ENCODE measurements at places on chromosomes 1 and 21.

DNA sequence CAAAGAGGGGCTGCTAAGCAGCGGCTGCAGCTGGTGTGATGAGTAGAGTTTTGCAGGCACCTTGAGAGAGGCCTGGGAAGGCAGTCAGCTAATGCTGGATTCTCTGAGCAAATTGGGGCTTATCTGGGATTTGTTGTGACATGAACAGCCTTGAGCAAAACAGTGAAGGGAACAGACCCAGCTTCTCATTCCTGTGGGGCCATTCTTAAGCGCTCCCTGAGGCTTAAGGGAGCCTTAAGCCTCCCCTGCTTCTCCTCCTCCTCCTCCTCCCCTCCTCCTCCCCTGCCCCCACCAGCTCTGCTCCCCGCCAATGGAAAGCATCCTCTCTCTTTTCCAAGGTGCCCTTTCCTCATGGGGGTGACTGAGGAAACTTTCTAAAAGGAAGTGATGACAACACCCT, 21.3 kb downstream of the HMGCS2 start:
- DNase-seq = no peak

DNA sequence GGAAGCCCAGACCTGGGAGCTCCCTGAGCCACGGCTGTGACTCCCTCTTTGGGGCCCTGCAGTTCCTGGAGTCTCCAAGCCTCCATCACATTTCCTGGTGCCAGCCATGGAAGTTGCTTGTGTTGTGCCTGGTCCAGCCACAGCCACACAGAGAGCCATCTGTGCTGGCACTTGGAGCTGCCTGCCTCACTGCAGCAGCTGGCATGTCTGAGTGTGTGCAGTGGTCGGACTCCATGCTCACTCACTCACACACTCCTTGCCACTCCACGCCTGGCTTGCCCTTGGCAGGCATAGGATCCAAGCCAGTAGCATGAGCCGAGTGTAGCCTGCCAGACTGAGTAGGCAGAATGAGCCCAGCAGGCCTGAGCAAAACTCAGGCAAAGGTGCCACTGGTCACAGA, 516.3 kb upstream of the BEND5 start:
- no peak for DNase-seq

DNA sequence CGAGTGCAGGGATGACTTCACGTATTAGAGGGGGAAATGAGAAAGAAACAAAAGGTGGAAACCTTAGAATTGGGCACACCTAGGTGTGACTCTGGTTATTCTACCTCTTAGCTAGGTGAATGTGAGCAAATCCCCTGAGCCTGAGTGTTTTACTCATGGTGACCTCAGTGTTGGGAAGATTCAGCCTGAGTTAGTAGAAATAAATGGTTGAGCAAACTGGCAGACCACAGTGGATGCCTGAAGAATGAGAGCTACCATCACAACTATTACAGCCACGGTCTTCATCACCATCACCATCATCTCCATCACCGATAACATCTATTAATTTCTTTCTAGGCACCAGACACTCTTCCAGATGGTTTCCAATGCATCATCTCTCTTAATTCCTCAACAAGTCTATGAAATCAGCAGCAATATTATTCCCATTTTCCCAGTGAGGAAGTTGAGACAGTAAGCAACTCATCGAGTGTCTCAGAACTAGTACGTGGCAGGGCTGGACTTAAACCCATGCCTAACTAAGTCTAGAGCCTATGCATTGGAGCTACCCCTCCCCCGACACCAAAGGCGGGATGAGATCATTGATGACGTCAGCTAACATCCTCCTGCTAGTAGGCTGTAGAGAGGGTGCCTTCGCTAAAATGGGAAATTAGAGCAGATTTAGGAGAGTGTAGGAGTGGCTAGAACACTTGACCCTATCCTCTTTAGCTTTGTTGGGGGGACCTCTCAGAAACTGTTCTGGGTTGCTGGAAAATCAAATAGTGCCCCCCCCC, 7.9 kb upstream of the KAZN start:
- DNase-seq = no peak

DNA sequence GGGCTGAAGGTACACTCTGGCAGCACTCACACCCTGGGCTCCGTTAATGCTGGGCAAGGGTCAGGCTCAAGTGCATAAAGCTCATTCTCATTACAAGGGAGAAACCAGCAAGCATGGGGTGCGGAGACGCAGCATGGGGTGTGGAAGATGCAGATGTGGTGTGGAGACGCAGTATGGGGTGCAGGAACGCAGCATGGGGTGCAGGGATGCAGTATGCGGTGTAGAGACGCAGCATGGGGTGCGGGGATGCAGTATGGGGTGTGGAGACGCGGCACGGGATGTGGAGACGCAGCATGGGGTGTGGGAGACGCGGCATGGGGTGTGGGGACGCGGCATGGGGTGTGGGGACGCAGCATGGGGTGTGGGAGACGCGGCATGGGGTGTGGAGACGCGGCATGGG, 390.7 kb downstream of the NPHP4 start:
- DNase-seq = no peak

GRCh38 chr1:15299806-15300205, 52.8 kb downstream of the FHAD1 start:
- DNase-seq = no peak

DNA sequence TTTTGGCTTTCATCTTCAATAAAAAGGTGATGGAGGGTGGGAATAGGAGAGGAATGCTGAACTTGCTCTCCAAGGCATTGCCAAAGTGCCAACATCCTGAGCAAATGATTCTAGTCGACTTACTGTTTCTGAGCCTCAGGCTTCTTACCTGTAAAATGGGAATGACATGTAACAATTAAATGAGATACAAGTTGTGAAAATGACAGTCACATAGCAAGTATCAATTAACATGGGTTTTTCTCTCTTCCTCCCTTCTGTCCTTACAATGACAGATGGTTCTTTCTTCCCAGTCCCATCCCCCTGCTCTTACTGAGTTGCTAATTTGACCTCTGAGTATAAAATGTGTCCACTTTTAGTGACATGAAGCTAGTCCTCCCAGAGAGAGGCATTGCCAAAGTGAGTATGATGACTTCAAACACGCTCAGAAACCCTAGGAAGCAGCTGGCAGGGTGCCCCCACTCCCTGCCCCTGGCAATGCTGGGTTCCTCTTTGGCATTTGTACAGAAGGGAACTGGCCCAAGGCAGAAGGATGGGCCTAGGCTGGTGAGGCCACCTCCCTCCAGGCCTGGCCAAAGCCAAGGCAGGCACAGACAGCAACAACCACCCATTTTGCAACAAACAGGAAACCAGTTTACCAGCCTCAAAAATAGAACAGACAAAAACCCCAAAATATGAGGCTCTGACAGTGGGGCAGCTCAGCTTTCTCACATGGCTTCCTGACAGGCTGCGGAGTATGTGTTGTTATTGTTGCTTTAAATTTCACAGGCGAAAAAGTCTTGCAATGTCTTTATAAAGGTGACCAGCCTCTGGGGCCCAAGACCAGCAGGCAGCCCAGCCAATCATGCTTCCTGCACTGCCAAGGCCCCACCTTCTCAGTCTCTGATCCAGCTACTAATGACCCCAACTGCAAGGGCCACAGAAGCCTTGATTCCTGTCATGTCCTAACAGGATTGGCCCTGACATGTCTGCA, 115.9 kb downstream of the HIVEP3 start:
- no peak for DNase-seq

DNA sequence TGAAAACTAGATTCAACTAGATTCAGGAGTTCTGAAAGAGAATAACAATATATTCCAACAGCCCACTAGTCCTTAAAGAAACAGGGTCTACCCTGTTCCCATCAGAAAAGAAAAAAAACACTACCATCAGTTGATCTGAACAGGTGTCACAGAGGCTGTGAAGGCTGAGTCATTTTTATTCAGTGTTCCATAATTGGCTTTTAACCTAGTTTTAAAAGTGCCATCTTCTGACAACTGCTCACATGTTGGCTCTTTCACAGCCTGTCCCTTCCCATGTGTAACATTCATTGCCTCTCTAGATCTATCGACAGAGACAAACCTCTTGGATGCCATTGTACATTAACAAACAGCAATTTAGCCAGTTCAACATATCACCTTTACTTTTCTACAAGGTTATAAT, 243.7 kb downstream of the TBX15 start:
- no peak for DNase-seq

DNA sequence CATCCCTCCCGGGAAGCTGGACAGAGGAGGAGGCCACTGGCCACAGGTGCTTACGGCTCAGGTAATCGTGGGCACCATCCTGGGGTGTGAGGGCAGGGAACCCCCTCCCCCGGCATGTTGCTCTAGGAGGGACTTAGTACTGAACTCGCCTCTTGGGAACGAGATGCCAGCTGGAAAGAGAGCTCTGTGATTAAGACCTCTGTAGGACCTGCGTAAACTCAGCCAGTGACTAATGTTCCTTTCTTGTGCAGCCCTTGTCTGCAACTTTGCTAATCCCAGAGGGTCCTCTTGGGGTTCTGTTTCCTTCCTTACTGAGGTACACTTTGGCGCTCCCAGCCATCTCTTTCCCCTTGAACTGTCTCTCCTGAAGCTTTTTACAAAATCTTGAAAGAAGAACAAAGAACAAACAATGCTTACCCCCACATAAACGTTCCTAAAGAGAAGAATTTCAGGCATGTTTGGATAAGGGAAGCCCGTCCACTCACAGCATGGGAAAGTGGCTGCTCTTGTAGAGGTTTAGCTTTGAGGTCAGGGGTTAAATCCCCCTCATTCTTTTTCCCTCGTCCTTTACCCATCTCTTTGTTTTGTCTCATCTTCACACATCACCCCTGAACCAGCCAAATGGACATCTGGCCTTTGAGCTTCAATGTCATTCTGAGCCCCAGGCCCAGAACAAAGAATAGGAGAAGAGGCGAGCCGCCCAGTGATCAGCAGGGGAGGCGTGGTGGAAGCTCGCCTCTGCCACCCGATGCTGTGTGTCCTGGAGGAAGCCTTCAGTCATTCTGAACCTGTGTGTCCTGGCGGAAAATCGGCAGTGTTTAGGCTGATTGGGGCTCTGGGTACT, 37.4 kb downstream of the CITED4 start:
- DNase-seq = no peak

GRCh38 chr1:81542196-81542595, 258.5 kb upstream of the ADGRL2 start:
- no peak for DNase-seq

GRCh38 chr21:46500224-46500861, 41.7 kb downstream of the DIP2A start:
- DNase-seq = no peak

- no peak for DNase-seq
Measured at GRCh38 chr1:117060441-117061317, 553 bp downstream of the TTF2 start.

GRCh38 chr1:167555971-167556714, 2.6 kb upstream of the CREG1 start:
- DNase-seq = peak; percentile 77

GRCh38 chr21:17195976-17196375, 316.9 kb upstream of the CXADR start:
- DNase-seq = no peak

DNA sequence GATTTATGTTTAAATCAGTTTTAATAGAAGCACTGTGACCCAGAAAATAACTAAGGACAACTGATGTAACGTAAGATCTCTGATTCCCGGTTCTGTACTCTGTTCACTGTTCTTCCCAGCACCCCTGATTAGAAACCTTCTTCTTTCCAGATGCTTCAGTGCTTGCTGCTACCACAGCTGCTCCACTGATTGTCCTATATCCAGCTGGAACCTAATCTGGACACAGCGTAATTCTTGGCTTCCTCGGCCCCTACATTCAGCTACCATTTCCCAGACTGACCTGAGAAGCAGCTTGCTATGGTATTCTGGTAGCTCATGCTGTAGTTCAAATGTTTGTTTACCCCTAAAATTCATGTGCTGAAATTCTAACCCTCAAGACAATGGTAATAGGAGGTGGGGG, 302.7 kb downstream of the GRIK1 start:
- DNase-seq = no peak

GRCh38 chr1:204074274-204075138, 1.6 kb downstream of the SOX13 start:
- no peak for DNase-seq

DNA sequence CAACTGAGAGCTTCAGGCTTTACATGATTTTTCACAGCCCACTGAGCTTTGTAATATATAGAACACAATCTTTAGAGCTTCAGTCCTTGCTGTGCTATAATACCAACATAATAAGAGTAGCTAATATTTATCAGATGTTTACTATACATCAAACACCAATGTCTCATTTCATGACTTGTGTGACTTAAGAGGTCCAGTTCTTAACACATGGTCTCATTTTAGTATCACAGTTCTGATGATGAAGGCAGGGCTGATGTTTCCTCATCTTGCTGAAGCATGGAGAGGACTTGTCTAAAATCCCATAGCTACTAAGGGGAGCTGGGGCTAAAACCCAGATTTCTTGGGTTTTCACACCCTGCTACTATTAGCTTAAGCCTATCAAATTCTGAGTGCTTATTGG, 5.5 kb downstream of the MTR start:
- DNase-seq = no peak

DNA sequence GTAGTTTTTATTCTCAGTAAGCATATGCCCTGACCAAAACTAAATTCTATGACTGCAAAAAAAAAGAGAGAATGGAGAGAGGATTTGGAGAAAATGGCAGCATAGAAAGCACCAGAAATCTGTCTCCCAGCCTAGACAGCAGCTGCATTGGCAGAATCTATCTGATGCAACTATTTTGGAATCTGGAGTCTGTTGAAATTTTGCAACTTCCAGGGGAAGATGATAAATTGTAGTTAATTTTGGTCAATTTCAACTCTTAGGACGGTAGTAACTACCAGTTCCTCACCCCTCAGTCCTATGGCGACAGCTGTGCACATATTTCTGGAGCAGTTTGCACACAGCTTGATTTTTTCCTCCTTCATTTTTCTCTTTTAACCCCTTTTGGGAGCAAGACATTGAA, 10.9 kb downstream of the EXO5 start:
- DNase-seq = no peak

DNA sequence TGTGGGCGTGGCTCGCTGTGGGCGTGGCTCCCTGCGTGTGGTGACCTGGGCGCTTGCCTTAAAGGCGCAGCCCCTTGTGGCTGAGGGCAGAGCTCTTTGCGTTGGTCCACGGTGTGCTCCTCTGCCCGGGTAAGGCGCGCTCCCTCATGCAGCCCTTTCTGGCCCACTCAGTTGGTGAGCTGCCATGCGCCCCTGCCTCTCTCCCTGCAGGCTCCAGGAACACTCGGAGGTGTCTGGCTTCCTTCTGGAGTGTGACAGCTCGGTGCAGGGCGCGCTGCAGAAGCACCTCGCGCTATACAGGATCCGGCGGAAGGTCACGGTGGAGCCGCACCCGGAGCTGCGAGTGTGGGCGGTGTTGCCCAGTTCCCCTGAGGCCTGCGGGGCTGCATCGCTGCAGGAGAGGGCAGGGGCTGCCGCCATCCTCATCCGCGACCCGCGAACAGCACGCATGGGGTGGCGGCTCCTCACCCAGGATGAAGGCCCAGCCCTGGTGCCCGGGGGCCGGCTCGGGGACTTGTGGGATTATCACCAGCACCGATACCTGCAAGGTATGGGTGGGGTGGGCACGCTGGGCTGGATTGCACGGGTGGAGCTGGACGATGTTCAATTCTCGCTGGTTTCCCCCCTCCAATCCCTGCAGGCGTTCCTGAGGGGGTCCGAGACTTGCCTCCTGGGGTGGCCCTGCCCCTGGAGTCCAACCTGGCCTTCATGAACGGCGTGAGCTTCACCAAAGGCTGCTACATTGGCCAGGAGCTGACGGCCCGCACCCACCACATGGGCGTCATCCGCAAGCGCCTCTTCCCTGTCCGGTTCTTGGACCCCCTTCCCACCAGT, 9.1 kb downstream of the IBA57 start:
- DNase-seq = no peak

Measured in activated naive CD4-positive, alpha-beta T cell treated with anti-CD3 and anti-CD28 coated beads, Interleukin-2, amount 50 U/mL, for 16 hours (primary cell).